ENCODE measurements at places on chromosomes 6 and 20.

DNA sequence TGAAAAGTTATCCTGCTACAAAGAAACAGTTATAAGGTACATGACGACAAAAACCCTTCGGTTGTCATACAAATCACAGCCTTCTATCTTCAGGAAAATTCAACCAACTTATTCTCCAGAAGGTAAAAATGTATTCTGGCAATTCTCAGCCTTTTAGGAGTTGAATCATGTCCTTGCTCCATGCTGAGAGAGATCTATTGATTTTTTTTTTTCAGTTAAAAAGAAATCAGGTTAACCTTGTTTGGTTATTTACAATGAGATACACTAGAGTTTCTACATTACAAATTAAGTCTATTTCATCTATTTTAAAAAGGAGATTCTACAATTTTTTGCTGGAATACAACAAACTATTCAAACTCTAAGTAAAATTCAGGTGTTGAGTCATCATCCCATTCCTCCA is 45.4 kb downstream of the ROS1 start:
- H3K27me3 ChIP-seq = peaks cover 2% of the 10 kb centered on the region
- H3K4me3 ChIP-seq = no peak overlapping the region
- no peaks in the 10 kb centered on the region for H3K36me3 ChIP-seq
- DNase-seq = no peak
- H3K27ac ChIP-seq = no peak overlapping the region

GRCh38 chr20:61346996-61347395 is 94.9 kb downstream of the CDH4 start:
- H3K4me3 ChIP-seq = no peak overlapping the region
- H3K27ac ChIP-seq = no peak overlapping the region
- no peaks in the 10 kb centered on the region for H3K36me3 ChIP-seq
- DNase-seq = no peak
- H3K27me3 ChIP-seq = no peaks in the 10 kb centered on the region

DNA sequence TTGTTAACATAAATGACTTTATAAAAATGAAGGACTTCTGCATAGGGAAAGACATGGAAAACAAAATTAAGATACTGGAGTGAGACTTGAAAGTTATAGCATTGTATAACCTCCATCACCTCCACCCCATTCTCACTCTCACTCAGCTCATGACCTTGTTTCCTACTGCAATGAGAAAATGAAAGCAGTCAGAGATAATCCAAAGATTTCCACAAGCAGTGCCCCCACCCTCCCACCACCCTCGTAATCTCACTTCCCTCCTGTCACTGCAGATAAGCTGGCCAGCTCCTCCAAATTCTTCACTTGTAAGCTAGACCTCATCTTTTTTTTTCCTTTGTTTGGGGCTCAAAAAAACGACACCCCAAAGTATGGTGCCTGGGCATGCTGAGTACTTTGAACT is 52.9 kb upstream of the PROKR2 start:
- H3K4me3 ChIP-seq = no peak overlapping the region
- no peaks in the 10 kb centered on the region for H3K4me1 ChIP-seq
- peaks cover 6% of the 10 kb centered on the region for H3K27me3 ChIP-seq

DNA sequence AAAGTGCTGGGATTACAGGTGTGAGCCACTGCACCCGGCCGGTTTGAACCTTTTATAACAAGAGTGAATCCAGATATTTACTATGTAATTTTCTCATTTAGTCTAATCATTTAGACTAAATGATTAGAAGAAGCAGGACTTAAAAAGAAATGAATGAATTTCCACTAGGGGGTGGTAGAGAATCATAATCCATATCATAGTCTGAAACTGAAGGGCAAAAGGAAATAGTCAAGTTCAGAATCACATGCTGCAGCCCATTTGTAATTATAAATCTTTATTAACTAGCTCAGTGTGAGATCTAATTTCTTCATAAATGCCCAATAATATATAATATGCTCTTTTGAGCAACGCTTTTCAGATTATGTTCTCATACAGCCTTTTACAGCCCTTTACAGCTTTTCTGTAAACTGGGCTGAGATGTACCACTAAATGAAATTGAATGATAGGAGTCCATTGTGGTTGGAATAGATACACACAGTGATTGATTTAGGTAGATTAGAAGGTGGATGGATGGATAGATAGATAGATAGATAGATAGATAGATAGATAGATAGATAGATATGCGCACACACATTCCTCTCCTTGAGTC is 31.8 kb downstream of the PSMB9 start:
- H3K4me1 ChIP-seq = peaks cover 27% of the 10 kb centered on the region
- no peak overlapping the region for H3K27ac ChIP-seq
- H3K27me3 ChIP-seq = no peaks in the 10 kb centered on the region
- DNase-seq = no peak

DNA sequence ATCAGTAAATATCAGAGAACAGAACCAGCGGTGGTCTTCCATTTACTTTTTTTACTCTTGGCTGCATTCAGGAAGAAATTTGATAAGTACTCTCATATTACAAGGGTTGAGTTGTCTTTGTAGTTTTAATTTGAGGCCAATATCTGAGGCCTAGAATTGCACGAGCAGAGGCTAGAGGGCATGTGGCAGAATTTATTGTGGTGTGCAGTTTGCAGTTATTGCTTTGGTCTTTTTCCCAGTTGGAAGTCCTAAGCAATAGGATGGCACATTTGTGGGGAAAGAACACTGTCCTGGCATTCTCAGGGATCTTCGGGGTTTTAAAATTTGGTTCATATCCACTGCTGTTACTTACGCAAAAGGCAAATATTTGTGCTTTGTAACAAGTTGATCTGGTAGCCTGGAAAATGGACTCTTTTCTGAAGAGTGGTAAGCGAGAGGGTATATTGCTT is 66.0 kb downstream of the CTNNBL1 start:
- H3K4me1 ChIP-seq = peaks cover 20% of the 10 kb centered on the region
- no peak overlapping the region for H3K4me3 ChIP-seq
- peaks cover 63% of the 10 kb centered on the region for H3K36me3 ChIP-seq
- H3K27ac ChIP-seq = no peak overlapping the region
- no peak for DNase-seq

- H3K27ac ChIP-seq = no peak overlapping the region
- H3K4me1 ChIP-seq = no peaks in the 10 kb centered on the region
- DNase-seq = no peak
- H3K27me3 ChIP-seq = no peaks in the 10 kb centered on the region
- H3K4me3 ChIP-seq = no peak overlapping the region
These were observed 193.4 kb downstream of the WDR27 start for GRCh38 chr6:169508452-169508851.

GRCh38 chr6:107692351-107692750 is 131.8 kb downstream of the SCML4 start:
- DNase-seq = no peak
- H3K4me1 ChIP-seq = no peaks in the 10 kb centered on the region
- no peaks in the 10 kb centered on the region for H3K36me3 ChIP-seq
- no peak overlapping the region for H3K27ac ChIP-seq
- H3K4me3 ChIP-seq = no peak overlapping the region

- H3K36me3 ChIP-seq = no peaks in the 10 kb centered on the region
- peaks cover 1% of the 10 kb centered on the region for H3K27me3 ChIP-seq
- no peak for DNase-seq
- H3K4me1 ChIP-seq = peaks cover 3% of the 10 kb centered on the region
- H3K27ac ChIP-seq = no peak overlapping the region
These were observed 39.2 kb downstream of the CYP24A1 start for GRCh38 chr20:54134445-54135220.

Data from activated B cell treated with CpG ODN at 0.5 μM for 24 hours (primary cell).